ENCODE measurements at places on chromosomes 6 and 20.

DNA sequence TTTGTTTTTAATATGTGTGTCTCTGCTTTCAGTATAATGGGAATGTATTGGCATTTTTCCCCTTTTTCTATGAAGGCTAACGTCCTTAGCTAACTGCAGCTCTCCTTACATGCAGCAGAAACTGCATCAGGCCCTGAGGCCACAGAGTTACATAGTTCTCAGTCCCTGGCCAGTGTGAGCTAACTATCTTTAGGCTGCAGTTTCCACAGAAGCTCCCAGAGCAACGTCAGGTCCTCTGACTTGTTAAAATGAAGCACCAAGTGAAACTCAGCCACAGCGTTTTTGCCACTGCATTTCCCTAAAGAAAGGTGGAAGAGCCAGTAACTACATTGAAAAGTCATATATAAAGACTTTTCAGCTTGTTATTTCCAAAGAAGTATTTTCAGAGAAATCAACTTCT lies 244.7 kb downstream of the CBLN4 start:
- no peak for DNase-seq

GRCh38 chr20:16714751-16715150 lies 15.1 kb upstream of the SNRPB2 start:
- no peak for DNase-seq

- no peak for DNase-seq
Observed at GRCh38 chr6:168116975-168117899, 38.2 kb upstream of the FRMD1 start.

- DNase-seq, result no peak
Observed at GRCh38 chr20:23106271-23106851, 20.2 kb upstream of the CD93 start.

GRCh38 chr6:4459032-4459431 lies 317.2 kb upstream of the CDYL start:
- peak; percentile 4 for DNase-seq

DNA sequence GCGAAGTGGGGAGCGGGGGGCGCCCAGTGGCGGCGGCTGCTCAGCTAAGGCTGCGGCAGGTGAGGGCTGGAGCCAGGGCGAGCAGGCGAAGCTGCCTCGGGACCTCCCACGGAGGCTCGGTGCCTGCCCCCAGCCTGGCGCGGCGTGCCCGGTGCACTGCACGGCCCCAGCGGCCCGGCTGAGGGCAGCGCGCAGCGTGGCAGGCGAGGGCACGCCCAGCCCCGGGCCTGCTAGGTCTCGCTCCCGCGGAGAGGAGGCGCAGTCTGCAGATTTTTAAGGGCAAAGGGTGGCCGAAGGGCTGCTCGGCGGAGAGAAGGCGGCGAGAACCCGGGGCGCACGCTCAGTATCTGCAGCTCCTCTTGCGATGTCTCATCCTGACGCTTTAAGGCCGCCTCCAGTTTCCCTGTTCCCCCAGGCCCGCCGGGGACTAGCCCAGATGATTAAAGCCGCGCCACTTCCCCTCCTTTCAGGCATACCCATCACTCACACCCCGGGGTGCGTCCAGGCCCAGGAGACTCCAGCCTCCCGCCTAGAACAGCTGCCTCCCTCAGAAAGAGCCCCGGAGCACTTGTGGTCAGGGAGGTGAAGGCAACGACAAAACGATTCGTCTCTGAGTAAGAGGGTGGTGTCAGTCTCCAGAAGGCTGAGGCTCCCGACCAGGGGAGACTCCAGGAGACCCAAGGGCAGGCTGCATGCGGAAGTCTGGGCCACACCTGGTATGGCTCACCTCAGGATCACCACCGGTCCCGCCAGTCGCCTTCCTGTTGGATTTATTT lies at the start of gene FERMT1:
TSS of gene FERMT1 (minus strand) at position 158 of the 776 bp plus-strand sequence. CDS start 3,476 bp downstream, outside the sequence.
- peak; percentile 70 for DNase-seq

DNA sequence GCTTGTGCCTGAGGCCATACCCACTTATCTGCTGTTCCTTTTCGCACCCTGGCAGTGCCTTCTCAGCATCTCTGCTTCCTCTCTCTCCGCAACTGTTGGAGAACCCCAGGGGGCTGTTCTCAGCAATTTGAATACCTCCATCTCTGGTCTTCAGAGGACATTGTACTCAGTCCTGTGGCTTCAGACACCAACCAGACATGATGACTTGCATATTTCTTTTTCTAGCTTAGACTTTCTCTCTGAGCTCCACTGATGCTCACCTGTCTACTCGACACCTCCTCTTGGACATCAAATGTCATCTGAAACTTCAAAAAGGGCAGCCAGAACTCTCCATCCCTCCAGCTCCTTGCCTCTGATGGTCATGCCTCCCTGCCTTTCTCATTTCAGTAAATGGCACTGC lies 18.9 kb upstream of the KCNK16 start:
- no peak for DNase-seq

DNA sequence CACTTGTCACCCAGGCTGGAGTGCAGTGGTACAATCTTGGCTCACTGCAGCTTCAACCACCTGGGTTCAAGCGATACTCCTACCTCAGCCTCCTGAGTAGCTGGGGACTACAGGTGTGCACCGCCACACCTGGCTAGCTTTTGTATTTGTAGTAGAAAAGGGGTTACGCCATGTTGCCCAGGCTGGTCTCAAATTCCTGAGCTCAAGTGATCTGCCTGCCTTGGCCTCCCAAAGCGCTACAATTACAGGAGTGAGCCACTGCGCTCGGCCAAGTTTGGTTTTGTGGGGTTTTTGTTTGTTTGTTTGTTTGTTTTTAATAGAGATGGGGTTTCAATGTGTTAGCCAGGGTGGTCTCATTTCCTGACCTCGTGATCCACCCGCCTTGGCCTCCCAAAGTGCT lies 12.3 kb downstream of the LOC128125822 start:
- DNase-seq, result no peak

- no peak for DNase-seq
Observed at GRCh38 chr6:153436351-153436750, 305.3 kb upstream of the RGS17 start.

DNA sequence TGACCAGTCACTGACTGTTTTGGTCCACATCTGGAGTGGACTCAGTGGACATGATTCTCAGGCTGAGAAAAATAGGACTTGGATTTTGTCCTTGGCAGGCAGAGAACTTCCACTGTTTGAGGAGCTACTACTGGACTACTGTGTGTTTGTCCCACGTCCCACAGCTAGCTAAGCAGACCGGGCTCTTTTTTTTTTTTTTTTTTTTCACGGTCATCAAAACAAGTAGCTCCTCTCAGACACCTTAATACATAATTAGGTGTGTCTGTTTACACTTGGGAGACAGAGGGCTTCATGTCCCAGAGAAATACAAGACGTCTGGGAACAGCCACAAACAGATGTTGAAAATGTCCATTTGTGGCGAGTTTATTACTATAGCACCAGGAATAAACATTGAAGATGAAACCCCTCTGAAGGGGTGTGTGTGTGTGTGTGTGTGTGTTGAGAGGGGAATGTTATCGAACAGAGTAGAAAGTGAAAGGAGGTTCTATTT lies 155.0 kb upstream of the SUPT3H start:
- no peak for DNase-seq

DNA sequence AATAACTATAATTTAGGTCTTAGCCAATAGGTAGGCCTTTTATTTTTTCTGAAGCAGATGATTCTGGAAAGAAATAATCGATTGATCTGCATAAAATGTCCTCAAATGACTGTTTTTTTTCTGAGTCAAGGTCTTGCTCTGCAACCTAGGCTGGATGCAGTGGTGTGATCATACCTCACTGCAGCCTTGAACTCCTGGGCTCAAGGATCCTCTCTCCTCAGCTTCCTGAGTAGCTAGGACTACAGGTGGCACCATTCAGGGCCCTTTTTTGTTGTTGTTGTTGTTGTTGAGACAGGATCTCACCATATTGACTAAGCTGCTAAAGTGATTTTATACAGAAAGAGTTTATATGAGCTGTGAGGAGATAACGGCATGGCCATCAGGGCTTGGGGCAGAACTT lies 18.2 kb downstream of the GLYATL3 start:
- no peak for DNase-seq

DNA sequence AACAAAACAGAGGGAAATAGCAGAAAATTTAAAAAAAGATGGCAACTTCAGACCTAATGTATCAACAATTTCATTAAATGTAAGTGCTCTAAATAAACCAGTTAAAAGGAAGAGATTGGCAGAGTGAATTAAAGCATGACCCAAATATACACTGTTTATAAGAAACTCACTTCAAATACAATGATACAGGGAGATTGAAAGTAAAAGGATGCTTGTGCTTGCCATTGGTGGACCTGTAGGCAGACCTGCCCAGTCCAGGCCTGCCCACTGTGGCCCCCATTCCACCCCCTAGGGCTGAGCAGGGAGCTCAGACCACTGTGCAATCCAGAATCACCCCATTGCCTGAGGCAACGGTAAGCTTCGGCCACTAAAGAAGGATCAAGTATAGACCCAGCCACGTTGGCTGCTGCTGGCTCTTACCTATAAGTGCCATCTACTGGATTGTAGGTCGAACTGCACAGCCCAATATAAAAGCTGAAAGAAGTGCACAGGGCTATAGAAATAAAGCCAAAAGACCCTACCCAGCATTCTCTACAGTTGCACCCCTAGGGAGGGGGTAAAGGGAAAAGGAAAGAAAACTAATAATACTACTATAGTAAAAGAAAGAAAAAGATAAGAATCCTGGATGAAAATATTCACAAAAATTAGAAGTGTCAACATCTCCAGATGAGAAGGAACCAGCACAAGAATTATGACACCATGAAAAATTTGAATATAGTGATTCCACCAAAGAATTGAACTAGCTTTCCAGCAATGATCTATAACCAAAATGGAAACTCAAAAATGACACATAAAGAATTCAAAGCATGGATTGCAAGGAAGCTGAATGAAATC lies 36.1 kb downstream of the PSMB1 start:
- peak; percentile 82 for DNase-seq

GRCh38 chr6:4961322-4962168 lies 42.3 kb downstream of the RPP40 start:
- no peak for DNase-seq

DNA sequence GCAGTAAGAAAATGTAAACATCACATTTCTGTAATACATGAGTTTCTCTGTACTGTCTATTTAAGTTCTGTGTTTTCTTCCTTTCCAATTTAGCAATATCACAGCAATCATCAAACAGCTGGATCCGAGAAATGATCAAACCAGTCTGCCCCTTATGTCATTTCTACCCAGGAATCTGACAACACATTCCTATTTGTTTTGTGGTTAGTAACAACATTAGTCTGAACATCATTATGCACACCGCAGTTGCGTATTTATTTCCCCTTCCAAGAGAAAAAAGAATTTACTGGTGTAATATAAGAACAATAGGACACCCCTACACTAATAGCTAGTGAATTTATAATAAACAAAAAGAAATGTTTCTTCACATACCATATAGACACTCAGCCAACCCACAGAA lies 179.5 kb downstream of the BTBD9 start:
- no peak for DNase-seq

DNA sequence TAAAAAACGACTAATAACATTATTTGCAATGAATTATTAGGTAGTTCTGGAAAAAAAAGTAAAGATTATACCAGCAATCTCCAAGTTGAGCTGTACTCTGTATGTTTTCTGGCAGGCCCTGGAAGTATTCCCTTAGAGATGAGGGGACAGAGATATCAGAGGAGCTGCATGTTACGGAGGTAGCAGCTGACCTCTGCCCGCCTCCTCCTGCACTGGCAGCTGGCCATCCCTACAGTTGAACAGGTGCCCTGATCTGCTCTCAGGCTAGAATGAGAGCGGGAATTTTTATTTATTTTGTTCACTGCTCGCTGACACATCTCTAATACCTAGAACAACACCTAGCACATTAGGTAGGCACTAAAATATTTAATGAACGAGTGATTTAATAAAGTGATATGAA lies 23.1 kb downstream of the FBXL4 start:
- no peak for DNase-seq

DNA sequence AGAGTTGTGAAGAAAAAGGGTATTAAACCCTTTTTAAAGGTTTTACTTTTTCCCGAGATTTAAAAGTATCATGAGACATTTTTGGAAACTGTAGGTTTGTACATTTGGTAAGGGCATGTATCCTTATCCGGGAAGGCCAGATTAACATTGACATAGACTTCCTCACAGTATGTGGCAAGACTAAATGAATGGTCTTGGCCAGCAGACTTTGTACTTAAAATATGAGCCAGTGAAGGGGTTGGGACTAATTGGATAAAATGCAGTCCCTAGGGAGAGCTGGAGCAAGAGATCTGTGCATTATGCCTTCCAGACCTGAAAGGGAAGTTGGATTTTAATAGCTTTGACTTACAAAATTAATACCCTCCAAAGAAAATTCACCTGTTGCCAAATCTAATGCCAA lies 60.4 kb upstream of the CCN2 start:
- no peak for DNase-seq

GRCh38 chr20:62952968-62953838 lies 694 bp downstream of the SLC17A9 start:
- DNase-seq, result peak; percentile 33

GRCh38 chr6:18263418-18264218 lies 712 bp downstream of the DEK start:
- DNase-seq, result peak; percentile 38
